SW 1271 (cell line): ENCODE measurements at places on chromosomes 2 and 18.

DNA sequence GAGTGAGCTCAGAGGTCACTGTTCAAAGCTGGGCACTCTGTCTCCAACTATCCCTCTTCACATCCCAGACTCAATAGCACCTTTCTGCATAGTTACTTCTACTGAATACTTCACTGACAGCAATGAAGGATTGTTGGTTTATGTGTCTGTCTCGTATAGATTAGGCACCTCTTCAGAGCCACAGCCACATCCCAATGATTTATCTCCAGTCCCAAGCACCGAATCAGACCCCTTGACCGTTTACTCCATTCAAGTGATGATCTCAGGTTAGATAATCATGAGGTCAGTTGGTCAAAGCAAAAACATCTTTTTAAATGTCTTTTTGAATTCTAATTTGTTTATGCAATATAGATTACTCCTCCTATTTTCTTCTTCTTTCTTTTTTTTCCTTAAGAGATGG lies 14.7 kb downstream of the NEDD4L start:
- no peak for DNase-seq

GRCh38 chr2:227308784-227309183 lies 16.3 kb upstream of the MFF start:
- DNase-seq: no peak

- DNase-seq: no peak
Measured at GRCh38 chr2:71453404-71454220, at the start of gene DYSF. DYSF (plus strand) TSS chr2:71453561.

DNA sequence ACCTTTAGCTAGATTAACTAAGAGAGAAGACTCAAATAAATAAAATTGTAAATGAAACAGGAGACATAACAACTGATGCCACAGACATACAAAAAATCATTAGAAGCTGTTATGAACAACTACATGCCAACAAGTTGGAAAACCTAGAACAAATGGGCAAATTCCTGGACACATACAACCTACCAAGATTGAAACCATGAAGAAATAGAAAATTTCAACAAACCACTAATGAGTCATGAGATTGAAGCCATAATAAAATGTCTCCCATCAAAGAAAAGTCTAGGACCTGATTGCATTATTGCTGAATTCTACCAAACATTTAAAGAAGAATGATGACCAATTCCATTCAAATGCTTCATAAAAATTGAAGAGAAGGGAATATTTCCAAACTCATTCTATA lies 54.3 kb downstream of the ST3GAL5 start:
- DNase-seq: no peak

GRCh38 chr18:7979714-7980113 lies 412.6 kb downstream of the PTPRM start:
- no peak for DNase-seq

- DNase-seq: no peak
Measured at GRCh38 chr18:23226391-23226790, 91.1 kb downstream of the CABLES1 start.

DNA sequence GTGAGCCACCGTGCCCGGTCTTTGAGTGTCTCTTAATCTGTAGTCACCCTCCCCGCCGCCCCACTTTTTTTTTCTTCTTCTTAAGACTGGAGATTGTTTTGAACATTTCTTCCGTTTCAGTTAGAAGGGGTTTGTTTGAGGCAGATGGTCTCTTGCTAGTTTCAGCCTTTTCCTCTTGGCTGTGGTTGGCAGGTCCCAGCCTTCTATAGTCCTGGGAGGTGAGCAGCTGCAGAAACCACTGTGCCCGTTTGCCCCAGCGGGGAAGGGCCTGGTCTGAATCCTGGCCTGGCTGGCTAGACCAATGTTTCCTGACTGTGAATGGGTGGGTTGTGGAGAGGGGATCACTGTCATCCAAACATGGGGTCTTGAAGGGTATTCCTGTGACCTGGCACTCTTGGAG lies 30.1 kb upstream of the MCFD2 start:
- DNase-seq: no peak

DNA sequence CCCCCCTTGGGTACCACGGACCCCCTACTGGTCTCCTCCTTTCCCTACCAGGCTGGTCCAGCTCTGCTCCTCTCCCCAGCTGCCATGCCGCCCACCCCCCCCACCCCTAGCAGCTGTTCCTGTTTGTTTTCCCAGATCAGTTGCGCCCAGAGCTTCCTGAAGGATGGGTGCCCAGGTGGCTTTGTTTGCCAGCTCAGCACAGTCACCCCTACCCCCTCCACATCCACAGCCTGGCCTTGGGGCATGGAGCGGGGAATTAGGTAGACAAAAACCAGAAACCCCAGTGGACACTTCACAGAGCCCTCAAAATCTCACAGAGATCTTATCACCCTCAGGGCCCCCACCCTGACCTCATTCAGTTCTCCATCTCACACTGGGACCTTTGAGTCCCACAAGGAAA lies 3.7 kb upstream of the CRYBA2 start:
- no peak for DNase-seq

- no peak for DNase-seq
Measured at GRCh38 chr18:477565-477964, 22.9 kb downstream of the COLEC12 start.

GRCh38 chr18:7334973-7335568 lies 104.2 kb downstream of the LRRC30 start:
- no peak for DNase-seq

DNA sequence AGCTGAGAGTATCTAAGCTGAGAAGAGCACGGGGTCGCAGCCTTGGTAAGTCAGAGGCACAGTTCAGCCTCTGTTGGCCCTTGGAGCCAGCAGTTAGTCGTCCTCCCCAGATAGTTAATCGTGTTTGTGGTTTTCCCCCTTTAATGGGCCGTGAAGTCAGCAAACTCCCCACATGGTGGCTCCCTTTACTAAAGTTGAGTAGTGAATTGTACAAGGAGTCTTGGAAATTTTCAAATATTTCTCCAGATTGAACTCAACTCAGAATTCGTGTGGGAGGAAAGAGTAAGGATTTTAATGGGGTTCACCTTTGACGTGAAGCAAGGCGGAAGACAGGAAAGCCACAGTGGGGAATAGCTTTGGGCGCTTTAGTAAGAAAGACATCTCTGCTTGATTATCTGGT lies 2.4 kb upstream of the ADCYAP1 start:
- no peak for DNase-seq

DNA sequence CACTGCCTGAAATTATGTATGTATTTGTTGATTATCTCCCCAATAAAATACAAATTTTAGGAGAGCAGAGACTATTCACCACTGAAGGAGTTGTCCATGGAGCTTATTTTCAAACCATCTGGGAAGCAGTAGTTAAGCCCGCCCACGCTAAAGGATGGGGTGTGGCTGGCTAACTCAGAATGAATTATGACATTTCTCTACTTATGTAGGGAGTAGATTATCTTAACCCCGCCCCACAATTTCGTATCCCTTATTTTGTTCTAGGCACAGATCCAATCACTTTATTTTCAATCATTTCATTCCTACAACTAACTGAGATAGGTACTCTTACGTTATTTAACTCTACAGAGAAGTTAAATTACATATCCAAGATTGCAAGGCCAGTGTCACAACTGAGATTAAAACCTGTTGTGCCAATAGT lies 1.4 kb upstream of the LAPTM4A start:
- DNase-seq: peak; percentile 55

DNA sequence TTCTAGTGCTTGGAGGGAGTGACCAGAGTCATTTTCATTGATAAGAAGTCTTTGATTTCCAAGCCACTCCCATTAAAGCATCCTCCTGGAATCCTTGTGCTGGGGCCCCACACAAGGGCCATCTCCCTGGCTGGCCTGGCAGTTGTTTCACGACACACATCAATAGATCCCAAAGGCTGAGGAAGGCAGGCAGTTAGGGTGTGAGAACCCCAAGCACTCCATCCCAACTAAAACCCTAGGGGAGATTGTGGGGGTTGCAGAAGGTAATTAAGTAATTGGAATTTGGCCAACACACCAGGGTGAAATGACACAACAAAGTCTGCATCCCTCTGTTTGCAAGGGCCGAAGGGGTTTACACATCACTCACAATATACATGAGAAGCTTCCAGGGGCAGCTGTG lies 578.1 kb upstream of the SYT4 start:
- DNase-seq: no peak

- peak; percentile 31 for DNase-seq
Measured at GRCh38 chr2:105294844-105295481, 34.6 kb downstream of the TGFBRAP1 start.

DNA sequence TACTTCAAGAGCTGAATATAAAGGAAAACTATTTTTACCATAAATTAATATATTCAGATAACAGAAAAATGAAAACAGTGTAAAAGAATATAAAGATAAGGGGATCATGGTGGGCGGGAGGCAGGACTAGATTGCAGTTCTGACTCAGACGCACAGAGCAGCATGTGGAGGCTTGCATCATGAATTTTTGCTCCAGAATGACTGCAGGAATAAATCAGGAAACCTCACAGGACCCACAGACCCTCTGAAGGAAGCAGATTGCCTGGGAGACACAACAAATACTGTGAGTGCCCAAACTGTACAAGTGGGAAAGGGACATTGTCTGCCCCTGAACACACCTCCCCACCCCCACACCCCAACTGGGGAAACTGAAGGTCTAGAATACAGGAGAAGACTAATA lies 19.2 kb upstream of the SIGLEC15 start:
- DNase-seq: no peak

GRCh38 chr2:213151437-213152064 lies at the start of gene IKZF2:
IKZF2 (minus strand) TSS chr2:213151612; CDS start chr2:213148629, 2,983 bp downstream.
- peak; percentile 30 for DNase-seq
